Globus pallidus (tissue), 1 donor: ENCODE measurements at places on chromosomes 5 and 9.

DNA sequence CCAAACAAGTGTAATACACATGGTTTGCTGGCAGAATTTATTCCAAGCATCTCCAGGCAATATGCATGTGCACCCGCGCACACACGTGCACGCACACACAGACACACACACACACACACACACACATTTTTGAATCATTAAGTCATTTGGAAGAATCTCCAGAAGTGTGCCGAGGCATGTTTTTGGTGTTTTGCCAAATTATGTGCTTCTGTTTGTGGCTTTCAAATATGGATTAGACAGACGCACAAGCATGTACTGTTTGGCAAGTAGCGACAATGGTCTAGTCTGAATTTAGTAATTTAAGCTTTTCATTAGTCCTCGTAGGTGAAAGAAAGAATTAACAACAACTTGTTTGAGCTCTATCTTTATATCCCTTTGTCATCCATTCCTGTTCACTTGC is 36.7 kb downstream of the NFIB start:
- DNase-seq, result no peak

- DNase-seq, result peak; percentile 93
These were observed at the start of gene ASB6 for GRCh38 chr9:129641750-129642585. Gene ASB6 (minus strand): TSS chr9:129642151. CDS start chr9:129641999, 152 bp downstream.

GRCh38 chr5:54457094-54457862 is 1.8 kb downstream of the HSPB3 start:
- DNase-seq, result no peak

DNA sequence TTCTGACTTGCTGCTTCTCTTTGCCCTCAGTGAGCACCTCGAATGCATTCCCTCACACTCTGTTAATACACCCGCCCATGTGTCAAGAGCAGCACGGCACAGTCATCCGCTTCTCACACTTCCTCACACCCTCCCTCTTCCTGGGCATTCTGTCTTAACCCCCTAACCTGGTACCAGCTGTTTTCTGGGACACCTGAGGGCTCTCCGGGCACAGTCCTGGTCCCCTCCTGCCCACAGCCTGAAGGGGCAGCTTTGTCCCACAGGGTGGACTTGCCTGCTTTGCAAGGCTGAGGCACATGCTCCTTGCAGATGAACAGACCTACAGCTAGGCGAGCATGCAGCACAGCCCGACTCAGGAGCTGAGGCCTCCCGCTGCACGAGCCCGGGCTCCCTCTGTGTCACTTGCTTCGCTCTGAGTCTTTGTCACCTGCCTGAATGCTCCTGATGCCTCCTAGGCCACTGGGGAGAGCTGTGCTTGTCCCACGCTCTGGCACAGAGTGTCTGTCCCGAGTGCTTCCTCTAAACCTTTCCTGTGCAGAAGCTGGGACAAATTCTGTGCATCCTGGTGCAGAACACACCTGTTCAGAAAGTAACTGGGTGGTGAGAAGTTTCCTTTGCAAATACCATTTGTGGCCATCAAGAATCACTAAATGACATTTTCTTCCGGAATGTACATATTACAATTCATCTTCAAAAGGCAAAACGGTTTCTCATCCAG is 47.8 kb downstream of the AHRR start:
- no peak for DNase-seq

DNA sequence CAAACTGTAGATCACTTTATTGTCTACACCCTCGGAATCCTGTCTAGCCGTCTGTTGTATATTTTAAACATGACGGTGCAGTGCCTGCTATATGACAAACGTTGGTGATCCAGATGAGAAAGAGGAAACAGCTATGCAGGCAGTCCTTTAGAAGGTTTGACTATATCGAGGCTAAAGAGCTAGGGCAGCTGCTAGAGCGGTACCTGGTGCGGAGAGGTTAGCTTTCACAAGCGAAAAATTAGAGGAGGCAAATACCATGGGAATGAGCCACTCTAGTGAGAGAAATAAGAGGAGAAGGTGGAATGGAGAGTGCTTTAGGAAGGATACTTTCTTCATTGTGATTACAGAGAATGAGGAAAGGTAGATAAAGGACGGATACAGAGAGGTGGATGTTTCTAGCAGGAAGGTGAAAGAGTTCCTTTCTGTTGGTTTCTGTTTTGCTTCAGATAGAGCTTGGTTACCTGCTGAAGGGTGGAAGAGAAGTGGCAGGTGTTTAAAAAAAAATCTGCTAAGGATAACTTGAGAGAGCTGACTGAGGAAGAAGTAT is 959 bp upstream of the FBXL17 start:
- no peak for DNase-seq

- DNase-seq, result peak; percentile 24
These were observed 43.2 kb downstream of the GARNL3 start for GRCh38 chr9:127307802-127308201.

GRCh38 chr5:164532235-164532900 is 1026.9 kb downstream of the MAT2B start:
- no peak for DNase-seq

- DNase-seq, result no peak
These were observed 96.2 kb upstream of the ARAP3 start for GRCh38 chr5:141778206-141778605.

DNA sequence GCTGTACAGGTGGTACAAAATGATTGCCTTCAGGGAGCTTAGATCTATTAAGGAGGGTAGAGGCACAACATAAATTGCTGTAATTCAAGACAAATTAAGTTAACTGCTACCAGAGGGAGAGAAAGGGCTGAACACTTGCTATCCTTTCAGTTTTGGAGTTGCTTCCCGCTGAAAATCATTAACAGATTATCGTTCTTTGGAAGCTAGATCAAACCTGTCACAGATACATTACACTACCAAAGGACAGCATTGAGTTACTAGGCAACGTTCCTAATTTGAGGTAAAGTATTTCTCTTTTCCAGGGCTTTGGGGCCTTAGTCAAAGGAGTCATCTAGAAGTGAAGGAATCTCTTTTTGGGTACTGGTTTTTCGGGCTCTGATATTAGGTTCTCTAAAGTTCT is 84.7 kb upstream of the DHFR start:
- no peak for DNase-seq

DNA sequence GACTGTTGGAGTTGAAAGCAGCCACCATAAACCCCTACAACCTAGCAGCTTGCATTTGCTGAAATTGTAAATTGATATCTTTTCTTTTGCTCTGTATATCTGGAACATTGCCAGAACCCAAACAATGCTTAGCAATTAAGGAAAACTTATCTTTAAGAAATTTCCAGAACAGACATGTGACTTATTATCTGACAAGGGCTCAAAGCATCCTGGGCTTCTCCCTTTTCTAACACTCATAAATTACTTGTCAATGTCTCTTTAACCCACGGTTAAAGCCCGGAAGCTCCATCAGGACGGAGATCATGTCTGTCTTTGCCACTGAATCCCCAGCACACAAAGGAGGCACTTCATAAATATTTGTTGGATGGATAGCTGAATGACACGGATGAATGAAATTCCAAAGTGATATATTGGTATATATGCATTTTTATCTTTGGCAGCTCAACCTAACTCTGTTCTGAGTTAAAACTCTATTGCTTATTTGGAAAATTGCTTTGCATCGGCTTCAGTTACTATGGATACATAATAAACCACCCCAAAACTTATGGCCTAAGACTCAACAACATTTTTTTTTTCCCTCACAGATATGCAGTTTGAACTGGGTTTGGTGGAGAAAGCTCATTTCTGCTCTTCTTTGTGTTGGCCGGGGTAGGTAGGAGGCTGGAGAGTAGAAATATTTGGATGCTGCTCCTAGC is 103.1 kb upstream of the CLINT1 start:
- no peak for DNase-seq

DNA sequence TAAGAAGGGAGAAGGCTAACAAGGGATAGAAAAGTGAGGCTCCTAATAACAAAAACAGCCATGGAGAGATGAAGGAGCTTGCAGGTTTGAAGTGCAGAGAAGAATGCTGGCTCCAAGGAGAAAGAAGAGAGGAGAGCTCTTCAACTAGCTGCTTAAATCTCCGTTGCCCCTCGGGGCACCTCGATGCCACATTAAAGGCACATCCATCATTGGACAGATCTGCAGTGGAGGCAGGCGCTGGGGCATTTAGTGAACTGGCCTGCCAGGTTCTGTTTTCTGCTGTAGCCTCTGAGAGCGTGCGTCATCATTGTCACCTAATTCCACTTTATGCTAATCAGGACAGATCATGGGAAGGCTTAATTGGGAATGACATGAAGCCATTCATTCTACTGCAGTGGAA is 1426.2 kb upstream of the WWC1 start:
- no peak for DNase-seq
